ENCODE measurements at places on chromosomes 13 and 19. TPM values are rescaled to one million over a fixed set of nuclear protein-coding genes. Genes with fewer than 3 reads are reported as not detected.

Gene HIPK4
- total RNA-seq = not detected

Gene CLC
- total RNA-seq = not detected

Gene PEAK3
- not detected for total RNA-seq

Gene SYT5
- total RNA-seq = 2.2 TPM

Gene RUBCNL
- total RNA-seq = 0.65 TPM

Gene NLRP11
- total RNA-seq = not detected

Gene HCST
- not detected for total RNA-seq

Gene EIF3K
- 644 TPM for total RNA-seq

Gene ZNF418
- 1.4 TPM for total RNA-seq

Gene CXCL17
- not detected for total RNA-seq

Gene C19orf85
- total RNA-seq = not detected

Gene CBARP
- total RNA-seq = 6.2 TPM

Measured in hair follicular keratinocyte (primary cell).